Umbilical cord (tissue), 2 donors: ENCODE measurements at places on chromosomes 1 and 21. TPM values are rescaled to one million over a fixed set of nuclear protein-coding genes. Genes with fewer than 3 reads are reported as not detected.

Gene KISS1
- not detected for total RNA-seq

Gene INKA2
- 16.6 TPM for total RNA-seq

Gene CYP4A22
- total RNA-seq = not detected

Gene NUAK2
- 1.2 TPM for total RNA-seq

Gene CFAP45
- total RNA-seq = 13.2 TPM

Gene LAMC2
- total RNA-seq = 34.2 TPM

Gene CHI3L1
- 5.8 TPM for total RNA-seq

Gene EXOSC10
- total RNA-seq = 31.1 TPM

Gene CBR3
- total RNA-seq = not detected

Gene PADI4
- not detected for total RNA-seq

Gene FCRLB
- total RNA-seq = not detected

Gene RNF223
- total RNA-seq = 1.9 TPM
